ENCODE measurements at places on chromosomes 2 and 18.

DNA sequence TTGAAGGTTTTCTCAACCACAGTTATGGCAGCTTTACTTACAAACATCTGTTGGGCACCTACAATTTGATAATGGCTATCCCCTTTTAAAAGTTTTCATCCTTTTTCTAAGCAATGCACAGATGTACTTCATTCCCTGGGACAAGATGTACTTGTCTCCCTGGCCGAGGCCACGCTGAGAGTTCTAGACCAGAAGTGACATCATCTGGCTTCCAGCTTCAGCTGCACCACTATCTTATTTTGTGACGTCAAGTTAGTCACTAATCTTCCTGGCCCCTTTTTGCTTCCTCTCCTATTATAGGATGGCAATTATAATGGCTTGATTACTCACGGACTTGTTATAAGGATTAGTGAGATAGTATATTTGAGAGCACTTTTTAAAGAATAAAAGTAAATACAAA, 386.4 kb downstream of the BCL11A start:
- no peak for DNase-seq

GRCh38 chr2:140863713-140864112, 1267.1 kb downstream of the LRP1B start:
- DNase-seq, result no peak

GRCh38 chr2:100182494-100183361, 40.3 kb upstream of the AFF3 start:
- no peak for DNase-seq

DNA sequence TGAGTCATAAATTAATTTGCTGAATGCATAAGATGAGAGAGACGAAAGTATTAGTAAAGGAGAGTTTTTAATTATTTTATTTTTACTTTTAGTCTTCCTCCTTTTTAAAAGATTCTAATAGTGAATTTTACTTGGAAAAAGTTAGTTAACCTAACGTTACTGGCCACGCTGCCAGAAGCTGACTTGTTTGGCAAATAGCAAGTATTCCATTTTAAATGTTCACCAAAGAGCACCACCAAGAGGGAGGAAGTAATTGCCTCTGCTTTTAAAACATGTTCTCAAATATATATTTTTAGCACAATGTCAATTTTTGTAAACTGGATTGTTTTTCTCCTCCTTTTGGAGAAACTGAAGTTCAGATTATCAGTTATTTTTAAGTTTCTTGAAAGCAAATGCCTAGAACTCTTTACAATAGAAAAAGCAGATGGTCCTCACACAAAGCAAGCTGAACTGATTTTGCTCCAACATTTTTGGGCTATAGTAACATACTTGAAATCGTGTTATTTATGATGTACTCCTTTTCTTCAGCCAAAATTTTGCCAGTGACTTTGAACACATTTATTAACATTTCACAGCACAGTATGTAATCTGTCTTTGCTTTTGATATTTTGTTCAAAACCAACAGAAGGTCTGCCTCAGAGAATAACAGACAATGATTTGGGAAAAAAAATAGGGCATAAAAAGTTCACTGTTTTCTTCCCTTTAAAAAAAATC, 1311.0 kb upstream of the FAM98A start:
- DNase-seq, result no peak

DNA sequence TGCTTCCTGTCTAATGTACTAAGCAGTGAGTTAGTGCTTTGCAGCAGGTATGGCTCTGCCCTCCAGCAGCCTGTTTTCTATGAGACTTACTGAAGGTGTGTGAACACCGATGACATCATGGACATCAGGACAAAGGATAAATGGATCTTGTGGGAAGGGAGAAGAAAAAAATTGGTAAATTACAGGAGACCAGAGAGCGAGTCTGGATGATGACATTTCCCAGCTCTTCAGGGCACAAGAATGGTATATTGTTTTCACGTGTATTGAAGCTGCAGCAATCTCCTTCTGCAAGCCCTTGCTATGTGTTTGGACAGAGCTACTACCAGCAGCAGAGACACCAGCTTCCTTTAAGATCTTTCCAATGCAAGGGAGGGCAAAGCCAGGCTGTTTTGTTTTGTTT, 47.2 kb downstream of the DCC start:
- no peak for DNase-seq

DNA sequence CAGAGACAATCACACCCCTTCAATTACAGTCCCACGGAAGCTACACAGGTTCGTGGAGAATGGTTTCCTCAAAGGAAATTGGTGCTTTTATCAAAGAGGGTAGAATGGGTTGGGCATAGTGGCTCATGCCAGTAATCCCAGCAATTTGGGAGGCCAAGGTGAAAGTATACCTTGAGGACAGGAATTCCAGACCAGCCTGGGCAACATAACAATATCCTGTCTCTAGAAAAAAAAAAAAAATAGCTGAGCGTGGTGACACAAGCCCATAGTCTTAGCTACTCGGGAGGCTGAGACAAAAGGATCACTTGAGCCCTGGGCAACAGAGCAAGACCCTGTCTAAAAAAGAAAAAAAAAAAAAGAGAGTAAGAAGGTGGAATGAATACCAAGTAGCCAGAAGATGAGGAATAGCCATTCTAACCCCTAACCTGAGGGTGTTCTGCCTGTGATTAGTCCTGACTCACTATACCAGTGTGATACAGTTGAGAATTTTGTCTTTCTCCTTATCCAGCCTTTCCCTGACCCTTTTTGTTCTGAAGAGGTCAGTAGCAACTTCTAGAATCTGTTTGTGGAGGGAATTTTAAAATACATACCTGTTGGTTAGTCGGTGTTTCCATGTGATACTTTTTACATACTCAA, 283.2 kb downstream of the MREG start:
- no peak for DNase-seq

GRCh38 chr2:213862407-213863076, 548.3 kb upstream of the VWC2L start:
- no peak for DNase-seq

DNA sequence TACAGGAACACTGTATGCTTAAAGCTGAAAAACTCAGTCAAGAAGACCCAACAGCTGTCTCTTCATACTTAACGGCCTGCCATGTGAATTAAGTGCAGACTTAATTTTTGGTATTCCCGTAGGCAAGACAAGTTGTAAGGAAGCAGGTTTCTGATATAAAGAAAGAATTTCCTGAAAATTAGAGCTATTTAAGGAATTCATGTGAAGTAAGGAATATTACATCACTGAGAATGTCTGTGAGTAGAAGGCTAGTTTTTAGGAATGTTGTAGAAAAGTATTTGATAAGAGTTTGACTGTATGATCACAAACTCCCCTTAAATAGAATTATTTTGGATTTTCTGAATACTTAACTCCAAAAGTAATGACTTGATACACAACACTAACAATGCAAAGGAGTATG, 51.0 kb downstream of the WDR33 start:
- DNase-seq, result no peak

GRCh38 chr2:202726070-202726469, 91.3 kb downstream of the FAM117B start:
- no peak for DNase-seq

DNA sequence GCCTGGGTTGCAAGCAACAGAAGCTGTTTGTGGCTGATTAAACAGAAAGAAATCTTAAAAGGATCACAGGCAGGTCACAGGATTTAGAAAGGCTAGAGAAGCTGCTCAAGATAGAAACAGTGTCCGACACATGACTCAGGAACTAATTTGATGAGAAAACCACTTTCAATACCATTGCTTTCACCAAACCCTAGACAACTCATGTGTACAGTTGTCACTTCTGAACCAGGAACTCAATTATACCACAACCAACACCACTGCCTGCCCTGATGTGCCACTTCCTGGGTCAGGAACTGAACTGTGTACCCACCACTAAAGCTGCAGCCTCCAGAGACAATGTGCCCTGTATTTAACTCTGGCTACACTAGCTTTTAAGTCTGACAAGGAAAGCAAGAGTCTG, 56.0 kb downstream of the TMEM247 start:
- DNase-seq, result no peak

GRCh38 chr18:27616324-27616723, 431.2 kb upstream of the CHST9 start:
- DNase-seq, result no peak

GRCh38 chr18:49014605-49015267, 64.0 kb upstream of the SMAD7 start:
- DNase-seq, result no peak

- DNase-seq, result no peak
Observed at GRCh38 chr2:145304501-145304900, 784.6 kb upstream of the ZEB2 start.

DNA sequence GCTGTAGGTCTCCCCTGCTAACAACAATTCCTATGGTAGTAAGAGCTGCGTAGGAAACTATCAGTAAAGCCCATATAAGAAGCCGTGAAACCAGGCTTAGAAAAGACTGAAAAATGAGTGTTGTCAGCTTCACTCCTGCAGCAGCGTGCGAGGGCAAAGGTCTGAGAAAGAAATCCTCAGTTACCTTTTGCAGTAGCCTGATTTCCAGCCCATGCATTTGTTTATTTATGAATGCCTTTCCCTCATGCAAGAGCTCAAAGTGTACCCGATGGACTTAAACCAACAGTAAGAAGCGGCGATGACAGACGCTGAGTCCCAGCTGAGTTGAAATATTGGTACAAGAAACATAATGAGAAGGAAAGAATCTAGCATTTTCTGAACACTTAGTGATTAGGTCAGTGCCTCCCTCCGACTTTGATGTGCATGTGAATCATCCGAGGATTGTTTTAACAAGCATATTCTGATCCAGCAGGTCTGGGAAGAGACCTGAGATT, 15.0 kb upstream of the POLI start:
- no peak for DNase-seq

- DNase-seq, result no peak
Observed at GRCh38 chr2:8310557-8311455, 371.1 kb upstream of the ID2 start.

GRCh38 chr2:241870611-241871537, 1.3 kb downstream of the RTP5 start:
- DNase-seq, result no peak
